HFF-Myc (cell line): ENCODE measurements at places on chromosomes 1 and 21.

DNA sequence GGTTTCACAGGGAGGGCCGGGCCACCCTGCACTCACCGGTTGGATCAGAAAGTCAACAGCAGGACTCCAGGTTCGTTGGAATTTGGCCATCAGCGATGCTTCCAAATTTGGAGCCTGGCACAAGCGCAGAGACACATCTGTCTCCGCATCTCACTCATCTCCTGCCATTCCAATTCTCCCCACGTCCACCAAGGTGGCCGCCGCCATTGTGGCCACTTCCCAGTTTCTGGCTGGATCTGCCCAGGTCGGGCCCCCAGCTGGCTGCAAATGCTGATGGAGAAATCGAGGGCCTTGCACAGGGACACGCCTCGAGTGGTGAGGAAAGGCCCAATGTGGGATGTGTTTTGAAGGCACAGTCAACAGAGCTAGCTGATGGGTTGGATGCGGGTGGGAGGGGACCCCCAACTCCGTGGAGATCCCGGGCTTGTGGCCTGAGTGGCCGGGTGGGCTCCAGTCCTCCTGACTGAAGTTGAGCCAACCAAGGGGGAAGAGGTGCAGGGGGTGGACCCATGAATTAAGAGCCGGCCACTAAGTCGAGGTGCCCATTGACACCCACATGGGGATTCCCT, 102.7 kb downstream of the CRYAA start:
- no peak for DNase-seq

DNA sequence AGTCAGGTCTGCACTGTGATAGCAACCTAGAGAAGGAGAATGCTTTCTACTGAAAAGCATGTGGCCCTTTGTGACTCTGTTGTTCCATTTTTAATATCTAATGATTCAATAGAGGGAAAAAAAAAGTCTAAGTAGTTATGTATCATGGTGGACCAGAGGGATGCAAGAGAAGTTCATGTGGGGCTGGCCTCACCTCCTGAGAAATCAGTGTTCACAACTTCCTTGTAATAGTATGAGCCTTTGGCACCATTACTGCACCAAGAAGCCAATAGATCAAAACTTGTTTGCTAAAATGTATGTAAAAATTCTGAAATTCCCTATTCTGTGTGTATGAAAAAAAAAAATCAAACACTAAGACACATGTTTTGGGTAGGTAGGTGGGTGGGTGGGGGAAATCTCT, 5.0 kb downstream of the ZBTB17 start:
- no peak for DNase-seq

DNA sequence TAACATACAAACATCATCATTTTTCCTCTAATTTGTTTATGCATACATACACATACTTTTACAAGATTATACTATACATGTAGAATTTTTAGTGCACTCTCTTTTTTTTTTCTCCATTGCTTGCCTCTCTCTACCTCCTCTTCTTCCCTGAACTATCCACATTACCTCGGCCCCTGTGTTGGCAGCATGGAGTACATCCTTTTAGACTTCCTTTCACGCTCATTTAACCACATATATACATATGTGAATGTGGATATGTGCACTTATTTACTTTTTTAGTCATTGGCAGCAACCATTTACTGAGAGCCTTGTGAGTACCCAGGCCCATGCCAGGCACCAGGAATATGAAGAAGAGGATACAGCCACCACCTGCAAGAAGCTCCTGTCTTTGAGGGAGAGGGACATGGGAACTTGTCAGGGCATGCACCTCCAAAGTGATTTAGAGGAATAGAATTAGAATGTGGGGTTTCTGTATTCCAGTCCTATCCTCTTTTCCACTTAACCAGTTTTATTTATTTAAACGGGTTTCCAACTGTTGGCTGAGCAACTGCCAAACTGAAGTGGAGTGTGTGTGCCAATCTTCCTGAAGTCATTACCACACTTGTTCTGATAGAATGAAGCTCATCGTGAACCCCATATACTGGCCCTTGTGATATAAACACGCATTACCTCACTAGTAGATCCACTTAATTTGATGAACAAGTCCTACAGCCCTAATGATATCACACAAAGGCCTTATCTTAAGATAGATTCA, 212.6 kb downstream of the TNR start:
- no peak for DNase-seq

DNA sequence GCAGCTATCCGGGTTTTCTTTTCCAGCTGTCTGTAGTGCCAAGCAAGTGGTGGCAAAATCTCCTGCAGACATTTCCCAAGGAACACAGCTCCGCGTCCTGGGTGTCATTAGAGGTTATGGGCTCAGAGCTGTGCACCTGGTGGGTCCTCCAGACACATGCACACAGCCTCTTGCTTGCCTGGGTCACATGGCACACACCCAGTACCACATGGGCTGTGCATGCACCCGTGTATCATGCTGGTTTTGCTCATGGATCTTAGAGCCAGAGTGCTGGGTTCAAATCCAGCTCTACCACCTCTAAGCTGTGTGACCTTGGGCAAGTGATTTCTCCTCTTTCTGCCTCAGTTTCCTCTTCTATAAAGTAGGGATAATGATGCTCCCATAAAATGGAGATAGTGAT, 61.7 kb downstream of the ALPL start:
- DNase-seq, result no peak

DNA sequence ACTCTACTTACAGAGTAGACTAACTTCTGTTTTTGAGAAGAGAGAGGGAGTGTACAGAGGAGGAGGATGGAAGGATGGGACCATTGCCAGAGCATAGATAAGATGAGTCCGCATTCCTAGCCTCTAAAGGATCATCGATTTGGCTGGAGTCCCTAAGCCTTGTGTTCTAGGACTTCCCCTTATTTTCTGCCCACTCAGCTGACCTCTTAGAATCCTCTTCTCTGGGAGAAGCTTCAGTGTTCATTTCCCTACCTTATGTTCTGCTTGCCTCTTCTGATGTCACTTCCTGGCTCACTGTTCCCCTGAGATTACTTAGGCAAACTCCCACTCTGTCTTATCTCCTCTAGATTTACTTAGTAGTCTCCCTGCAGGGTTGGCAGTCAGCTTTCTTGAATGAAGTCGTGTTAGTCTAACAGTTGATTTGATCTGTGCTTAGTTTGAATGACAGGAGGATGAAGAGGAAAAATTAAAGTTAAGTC, 156.7 kb downstream of the SYT2 start:
- no peak for DNase-seq

DNA sequence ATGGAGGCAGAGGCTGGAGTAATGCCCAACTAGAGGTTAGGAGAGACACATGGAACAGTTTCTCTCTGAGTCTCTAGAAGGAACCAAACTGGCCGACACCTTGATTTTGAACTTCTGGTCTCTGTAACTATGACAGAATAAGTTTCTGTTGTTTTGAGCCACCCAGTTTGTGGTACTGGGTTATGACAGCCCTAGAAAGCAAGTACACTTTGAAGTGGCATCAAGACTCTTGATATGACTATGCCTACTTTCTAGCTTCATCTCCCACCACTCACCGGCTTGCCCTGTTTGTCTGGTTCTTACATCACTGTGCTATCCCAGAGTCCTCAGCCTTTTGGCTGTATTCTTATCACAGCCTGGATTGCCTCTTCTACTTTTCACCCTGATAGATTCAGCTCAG, 230.3 kb upstream of the USP24 start:
- no peak for DNase-seq

- DNase-seq, result peak; percentile 75
Observed at GRCh38 chr1:41483001-41483850, 1.3 kb downstream of the EDN2 start.

DNA sequence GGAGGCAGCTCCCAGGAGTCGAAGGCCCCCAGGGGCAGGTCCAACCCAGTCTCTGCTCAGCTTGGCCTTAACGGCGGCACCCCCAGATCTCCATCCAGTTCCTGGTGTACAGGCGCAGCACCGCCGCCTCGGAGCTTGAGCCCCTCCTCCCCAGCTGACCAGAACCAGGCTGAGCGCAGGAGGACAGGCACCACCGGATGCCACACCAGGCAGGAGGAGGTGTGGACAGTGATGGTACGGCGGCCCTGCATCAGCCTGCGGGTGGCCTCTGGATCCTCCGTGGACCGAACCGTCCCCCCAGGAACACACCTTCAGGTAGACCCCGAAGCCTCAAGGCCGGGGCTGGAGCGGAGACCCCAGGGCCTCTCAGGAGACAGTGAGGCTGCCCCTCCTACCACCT, 16.4 kb downstream of the SLC66A1 start:
- no peak for DNase-seq

DNA sequence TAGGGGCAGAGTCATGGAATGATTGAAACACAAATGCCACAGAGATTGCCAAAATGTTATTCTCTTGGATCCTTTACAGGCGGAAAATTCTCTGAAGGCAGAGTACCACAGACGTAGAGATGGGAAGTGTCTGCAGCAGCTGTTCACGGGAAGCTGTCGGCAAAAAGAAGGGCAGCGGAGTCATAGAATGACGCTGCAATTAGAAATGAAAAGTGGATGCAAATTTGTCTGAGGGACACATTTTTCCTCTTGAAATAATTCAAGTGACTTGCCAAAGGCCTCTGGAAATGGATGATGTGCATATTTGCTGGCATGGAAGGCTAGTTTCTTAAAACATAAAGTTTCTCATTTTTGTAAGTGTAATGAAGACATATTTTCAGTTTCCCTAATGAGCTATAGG, 77.5 kb upstream of the PLD5 start:
- no peak for DNase-seq

DNA sequence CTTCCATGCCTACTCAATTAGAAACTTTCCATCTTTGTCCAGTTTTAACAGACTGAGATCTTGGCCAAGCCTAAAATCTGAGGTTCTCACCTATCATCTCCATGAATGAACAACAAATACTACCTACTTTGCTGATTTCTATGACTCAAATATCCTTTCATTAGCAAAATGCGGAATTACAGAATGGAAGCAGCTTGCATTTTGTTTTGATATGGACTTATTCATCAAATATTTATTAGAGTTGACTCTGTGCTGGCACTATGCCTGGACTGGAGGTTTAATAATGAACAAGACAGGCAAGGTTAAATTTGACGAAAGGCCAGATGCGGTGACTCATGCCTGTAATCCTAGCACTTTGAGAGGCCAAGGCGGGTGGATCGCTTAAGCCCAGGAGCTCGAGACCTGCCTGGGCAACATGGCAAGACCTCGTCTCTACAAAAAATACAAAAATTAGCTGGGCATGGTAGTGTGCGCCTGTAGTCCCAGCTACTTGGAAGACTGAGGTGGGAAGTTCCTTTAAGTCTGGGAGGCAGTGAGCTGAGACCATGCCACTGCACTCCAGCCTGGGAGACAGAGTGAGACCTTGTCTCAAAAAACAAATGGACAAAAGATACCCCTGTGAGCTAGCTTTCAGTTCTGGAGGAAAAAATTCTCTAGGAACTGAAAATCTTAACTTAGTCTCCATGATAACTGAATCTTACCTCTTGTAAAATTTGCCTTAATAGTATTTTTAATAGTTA, 29.4 kb upstream of the SOD1 start:
- peak; percentile 86 for DNase-seq
